NCI-H82 (cell line): ENCODE measurements at places on chromosomes 16 and 17.

GRCh38 chr16:54040480-54040879 lies 246.1 kb downstream of the IRX3 start:
- no peak for DNase-seq

GRCh38 chr17:54920819-54921218 lies 20.2 kb downstream of the TOM1L1 start:
- no peak for DNase-seq

GRCh38 chr17:20214794-20215193 lies 205.6 kb downstream of the SPECC1 start:
- DNase-seq: no peak

GRCh38 chr16:28531777-28532744 lies 6.7 kb downstream of the NUPR1 start:
- no peak for DNase-seq

GRCh38 chr17:45264988-45265387 lies 3.1 kb upstream of the SPATA32 start:
- no peak for DNase-seq
